ENCODE measurements at places on chromosomes 4 and X.

DNA sequence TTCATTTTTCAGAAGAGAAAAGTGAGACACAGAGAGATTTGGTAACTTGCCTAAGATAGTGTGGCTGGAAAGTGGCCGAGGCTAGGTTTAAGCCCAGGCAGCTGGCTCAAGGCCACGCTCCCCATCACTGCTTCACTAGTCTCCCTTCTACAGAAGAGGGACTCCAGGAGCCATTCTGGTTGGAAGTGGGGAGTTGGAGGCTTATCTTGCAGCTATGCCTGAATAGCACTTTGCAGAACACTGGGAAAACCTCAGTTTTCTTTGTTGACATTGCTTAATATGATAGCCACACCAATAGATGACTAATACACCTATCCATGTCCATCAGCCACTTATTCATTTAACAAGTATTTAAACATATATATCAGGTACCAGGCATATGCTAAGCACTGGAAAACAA, 18.5 kb downstream of the LRRC66 start:
- no peak for DNase-seq

DNA sequence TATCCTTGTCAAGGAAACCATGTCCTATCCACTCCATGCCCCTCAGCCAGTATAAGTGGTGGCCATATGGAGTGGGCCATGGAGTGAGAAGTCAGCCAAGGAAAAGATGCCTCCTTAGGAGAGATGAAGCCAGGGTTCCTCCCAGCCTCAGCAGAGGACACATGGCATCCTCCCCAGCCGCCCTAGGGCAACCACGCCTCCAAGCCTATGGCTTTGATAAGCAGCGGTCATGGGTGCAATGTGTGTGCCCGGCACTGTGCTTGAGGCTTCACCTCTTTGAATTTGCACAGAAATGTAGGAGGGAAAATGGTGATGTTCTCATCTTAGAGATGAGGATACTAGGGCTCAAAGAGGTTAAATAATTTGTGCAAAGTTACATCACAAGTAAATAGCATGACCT, 34.6 kb upstream of the TBC1D14 start:
- no peak for DNase-seq

DNA sequence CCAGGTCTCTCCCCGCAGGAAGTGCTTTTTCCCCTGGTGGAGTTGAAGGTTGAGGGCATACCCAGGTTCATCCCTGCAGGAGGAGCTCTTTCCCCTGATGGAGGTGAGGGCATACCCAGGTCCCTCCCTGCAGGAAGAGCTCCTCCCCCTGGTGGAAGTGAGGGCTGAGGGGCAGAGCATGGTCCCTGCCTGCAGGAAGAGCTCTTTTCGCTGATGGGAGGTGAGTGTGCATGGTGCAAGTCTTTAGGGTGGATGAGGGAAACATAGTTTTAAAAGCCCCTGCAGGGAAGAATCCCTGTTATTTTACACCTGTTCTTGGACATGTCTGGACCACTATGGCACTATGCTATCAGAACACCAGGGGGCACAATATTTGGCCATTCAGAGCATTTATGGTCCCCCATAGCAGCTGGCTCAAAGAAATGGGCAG, 43.7 kb upstream of the PUDP start:
- peak; percentile 20 for DNase-seq

DNA sequence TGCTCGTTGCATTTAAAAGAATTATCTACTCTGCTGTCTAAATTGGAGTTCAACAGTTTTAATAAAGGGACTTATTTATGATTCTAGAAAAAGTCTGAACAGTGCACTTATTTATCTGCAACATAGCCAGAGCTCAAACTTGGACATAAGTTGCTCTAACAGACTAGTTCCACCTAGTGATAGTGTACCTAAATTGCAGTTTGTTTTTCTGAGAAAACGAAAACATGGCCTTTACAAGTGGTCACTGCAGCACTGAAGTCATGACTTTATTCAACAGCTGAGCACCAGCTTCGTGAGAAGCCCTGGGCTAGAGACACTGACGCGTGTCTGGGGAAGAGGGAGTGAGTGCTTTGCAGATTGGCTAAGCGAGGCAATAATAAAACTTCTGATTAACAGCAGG, 77.3 kb upstream of the IGSF1 start:
- DNase-seq, result no peak

DNA sequence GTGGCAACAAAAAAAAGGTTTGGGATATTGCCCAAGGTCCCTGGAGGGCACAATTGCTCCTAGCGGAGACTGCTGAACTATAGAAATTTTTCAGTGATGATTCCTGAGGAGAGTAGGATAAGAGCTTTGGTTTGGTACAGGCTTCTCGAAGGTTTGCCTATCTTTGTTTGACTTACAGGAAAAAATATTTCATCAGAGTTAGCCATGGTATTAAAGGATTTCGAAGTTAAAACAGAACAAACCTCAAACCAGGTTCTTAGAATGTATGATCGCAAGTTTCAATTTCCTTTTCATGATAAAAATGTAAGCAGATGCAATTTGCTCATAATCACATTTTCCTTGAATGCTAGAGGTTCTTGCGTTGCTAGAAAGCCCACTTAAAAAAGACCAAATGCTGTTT, 1.7 kb downstream of the EGFL6 start:
- no peak for DNase-seq

Data from iPS DF 19.7 (cell line).